ENCODE measurements at places on chromosomes 12 and 14. TPM values are rescaled to one million over a fixed set of nuclear protein-coding genes. Genes with fewer than 3 reads are reported as not detected.

ATF7 gene
- 23.6 TPM for total RNA-seq

CLEC7A gene
- not detected for total RNA-seq

- DNase-seq, result peak; percentile 48
These were observed at the start of gene DTX3 for GRCh38 chr12:57604454-57604991. Gene DTX3 (plus strand): TSS chr12:57604824. CDS start chr12:57606518, 1,694 bp downstream.

- no peak for DNase-seq
These were observed 8.0 kb upstream of the ZDHHC17 start for GRCh38 chr12:76755829-76756379.

TEX22 gene
- total RNA-seq, result 2.1 TPM

DNA sequence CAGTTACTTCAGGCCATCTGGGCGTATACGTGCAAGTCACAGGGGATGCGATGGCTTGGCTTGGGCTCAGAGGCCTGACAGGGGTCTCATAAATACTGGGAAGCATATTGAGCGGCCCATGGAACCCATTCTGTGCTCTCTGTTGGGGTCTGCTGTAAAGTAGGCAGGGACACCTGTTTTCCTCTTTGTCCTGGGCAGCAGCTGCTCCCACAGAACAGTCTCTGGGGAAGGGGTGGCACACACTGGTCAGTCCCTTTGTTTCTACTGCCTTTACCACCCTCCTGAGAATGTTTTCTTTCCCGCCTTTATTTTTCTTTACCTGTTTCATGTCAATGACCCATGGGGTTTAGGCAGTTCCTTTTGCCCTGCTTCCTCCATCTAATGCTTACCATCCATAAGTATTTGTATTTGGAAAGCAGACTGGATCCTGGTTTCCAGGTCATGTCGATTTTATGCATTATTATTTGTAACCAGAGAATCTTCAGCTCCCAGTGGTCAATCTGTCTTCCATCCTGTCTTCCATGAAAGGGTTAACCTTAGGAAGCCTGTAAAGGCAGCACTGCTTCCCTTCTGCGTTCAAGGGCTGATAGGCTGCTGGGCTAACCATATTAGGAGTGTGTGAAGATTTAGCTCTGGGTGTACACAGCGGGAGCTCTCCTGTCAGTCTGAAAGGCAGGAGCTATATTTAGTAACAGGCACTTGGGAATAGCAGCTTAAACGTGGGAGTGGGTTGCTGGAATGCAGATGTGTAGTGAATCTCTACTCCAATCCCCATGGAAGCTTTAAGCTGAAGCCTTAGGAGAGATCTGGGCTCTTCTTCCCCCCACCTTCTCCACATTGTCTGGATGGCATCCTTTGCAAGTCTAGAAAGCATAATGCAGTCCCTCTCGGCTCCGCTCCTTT lies 124.0 kb downstream of the DYRK2 start:
- DNase-seq, result no peak

Measured in activated naive CD8-positive, alpha-beta T cell treated with anti-CD3 and anti-CD28 coated beads for 36 hours (primary cell).